ENCODE measurements at places on chromosomes 5 and 9. TPM values are rescaled to one million over a fixed set of nuclear protein-coding genes. Genes with fewer than 3 reads are reported as not detected.

The PNPLA7 gene
- total RNA-seq, result 0.21 TPM

The ABLIM3 gene
- total RNA-seq, result 23.4 TPM

The SLC6A3 gene
- not detected for total RNA-seq

The SH3TC2 gene
- total RNA-seq, result 24.0 TPM

The NOL8 gene
- 31.5 TPM for total RNA-seq

The IL3 gene
- not detected for total RNA-seq

The LRRC19 gene
- not detected for total RNA-seq

The SPATA31A3 gene
- total RNA-seq, result not detected

The BSPRY gene
- not detected for total RNA-seq

The S1PR3 gene
- not detected for total RNA-seq

The GLRA1 gene
- total RNA-seq, result not detected

The ATG12 gene
- 30.5 TPM for total RNA-seq

The ZNG1C gene
- total RNA-seq, result 67.2 TPM

The KCNV2 gene
- total RNA-seq, result not detected

The TAS2R1 gene
- total RNA-seq, result not detected

The TMEFF1 gene
- total RNA-seq, result 1.2 TPM

All from HT1080 (cell line).